ENCODE measurements at places on chromosomes 13 and 19. TPM values are rescaled to one million over a fixed set of nuclear protein-coding genes. Genes with fewer than 3 reads are reported as not detected.

GRCh38 chr13:20708216-20708615 lies 4.7 kb downstream of the IL17D start:
- no peak overlapping the region for H3K27ac ChIP-seq
- no peak for DNase-seq
- H3K4me1 ChIP-seq, result peaks cover 4% of the 10 kb centered on the region
- no peaks in the 10 kb centered on the region for H3K27me3 ChIP-seq
- no peaks in the 10 kb centered on the region for H3K36me3 ChIP-seq
- no peak overlapping the region for H3K4me3 ChIP-seq

DNA sequence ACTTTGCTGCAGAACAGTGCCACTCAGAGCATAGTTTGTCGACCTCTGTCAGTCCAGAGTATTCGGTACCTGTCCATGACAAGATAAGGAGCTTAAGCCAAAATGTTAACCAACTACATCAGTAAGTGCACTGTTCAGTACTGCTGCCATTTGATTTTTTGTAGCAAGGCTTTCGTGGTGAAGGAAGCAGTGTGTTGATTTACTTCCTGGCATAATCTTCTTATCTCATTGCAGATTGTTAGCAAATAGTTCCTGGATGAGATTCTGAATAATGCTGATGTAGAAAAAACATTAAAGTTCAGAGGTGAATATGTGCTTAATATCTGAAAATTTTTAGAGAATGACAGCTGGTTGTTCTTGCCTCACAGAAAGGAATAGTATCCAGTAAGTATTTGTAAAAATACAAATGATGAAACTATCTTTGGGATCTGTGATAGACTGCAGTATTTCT lies 85.7 kb downstream of the LRRC63 start:
- peaks cover 40% of the 10 kb centered on the region for H3K4me1 ChIP-seq
- H3K27me3 ChIP-seq, result no peaks in the 10 kb centered on the region
- peak overlapping the region; percentile 89 for H3K27ac ChIP-seq
- no peak overlapping the region for H3K4me3 ChIP-seq
- H3K36me3 ChIP-seq, result no peaks in the 10 kb centered on the region

PLIN4 gene
- 225 TPM for polyA plus RNA-seq

SLC8A2 gene
- polyA plus RNA-seq, result 0.22 TPM

ZNF835 gene
- polyA plus RNA-seq, result 1.3 TPM

Data from heart right ventricle (tissue), 16 donors.